ENCODE measurements at places on chromosomes 16 and 17.

GRCh38 chr16:49552313-49552928, 178.8 kb downstream of the C16orf78 start:
- no peak for DNase-seq

DNA sequence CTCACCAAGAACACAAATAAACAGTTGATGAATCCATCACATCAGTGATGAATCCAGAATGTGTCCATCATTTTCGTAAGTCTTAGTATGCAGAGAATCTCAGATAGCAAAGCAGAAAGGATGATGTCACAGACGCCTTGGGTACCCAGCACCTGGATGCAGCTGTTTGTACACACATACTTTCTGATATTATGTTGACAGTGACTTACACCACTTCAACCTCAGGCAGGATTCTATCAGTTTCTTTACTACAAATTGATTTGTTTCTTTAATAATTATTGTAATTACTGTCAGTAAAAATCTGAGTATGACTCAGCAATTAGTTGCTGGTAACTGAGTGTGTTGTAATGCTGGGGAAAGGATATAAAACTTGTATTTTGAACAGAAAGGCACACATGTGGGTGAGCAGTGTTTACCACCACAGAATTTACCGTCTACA, 159.8 kb downstream of the RPTOR start:
- no peak for DNase-seq

GRCh38 chr17:39002991-39003715, 36.0 kb upstream of the FBXO47 start:
- DNase-seq = no peak

DNA sequence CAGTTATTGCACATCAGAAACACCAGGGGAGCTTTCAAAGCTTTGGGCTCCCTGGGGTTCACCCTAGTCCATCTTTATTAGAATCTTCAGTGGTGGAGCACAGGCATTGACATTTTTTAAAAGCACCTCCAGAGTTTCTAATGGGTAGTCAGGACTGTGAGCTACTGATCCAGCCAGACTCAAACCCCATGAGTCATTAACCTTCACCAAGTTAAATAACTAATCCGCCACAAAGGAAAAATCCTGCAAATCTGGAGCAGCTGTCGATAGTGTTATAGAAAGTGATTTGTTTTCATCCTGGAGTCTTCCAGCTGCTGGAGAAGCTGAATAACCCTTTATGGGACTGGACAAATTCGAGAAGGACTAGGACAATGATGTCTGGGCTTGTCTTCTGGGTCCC, 93.2 kb upstream of the PIRT start:
- no peak for DNase-seq

- no peak for DNase-seq
Measured at GRCh38 chr17:67700725-67701119, 17.0 kb upstream of the NOL11 start.

DNA sequence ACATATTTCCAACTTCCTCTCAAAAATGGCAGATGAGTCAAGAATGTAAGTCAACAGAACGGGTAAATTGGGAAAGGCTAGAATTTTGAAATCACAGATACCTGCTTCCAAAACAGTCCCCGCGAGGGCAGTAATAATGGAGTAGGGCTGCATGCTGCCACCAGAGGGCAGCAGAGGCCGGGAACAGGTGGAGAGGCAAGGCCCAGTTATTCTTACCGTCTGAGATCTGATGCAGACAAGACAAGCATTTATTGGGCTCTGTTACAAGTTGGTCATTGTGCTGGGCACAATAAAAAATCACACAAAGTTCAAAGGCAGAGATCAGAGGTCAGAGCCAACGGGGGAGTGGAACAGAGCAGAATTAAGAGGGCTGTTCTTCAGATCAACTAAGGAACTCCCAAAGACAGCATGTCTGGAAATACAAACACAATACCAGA, 8.8 kb upstream of the MLKL start:
- DNase-seq = peak; percentile 38

DNA sequence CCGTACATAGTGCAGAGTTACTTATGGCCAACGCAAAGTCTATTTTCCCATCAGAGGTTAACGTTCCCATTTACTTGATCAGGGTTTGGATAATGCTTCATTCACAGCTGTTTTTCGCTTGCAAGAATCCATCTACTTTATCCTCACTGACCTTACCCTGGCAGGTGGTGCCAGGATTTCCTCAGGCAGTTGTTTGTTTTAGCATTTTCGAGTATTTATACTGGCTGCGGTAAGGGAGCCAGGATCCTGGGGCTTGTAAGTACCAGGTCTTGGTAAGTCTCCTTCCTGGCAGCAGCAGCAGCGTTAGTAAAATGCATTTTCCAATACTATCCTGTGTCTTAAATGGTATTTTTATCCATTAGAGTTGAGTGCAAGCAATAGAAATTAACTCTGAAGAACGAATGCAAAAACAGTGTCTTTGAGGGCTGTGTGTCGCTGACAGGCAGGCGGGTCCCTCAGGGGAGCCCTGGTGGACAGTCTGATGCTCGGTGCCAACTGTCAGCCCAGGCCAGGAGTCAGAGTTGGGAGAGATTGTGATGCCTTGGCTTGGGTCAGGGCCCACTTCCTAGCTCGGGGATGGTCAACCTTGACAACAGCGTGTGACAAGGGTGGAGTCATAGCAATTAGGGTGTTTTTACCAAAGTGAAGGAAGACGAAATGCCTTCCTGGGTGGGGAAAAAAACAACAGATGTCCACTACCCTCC, 92.4 kb upstream of the HSBP1 start:
- no peak for DNase-seq

- DNase-seq = no peak
Measured at GRCh38 chr16:9165681-9166080, 74.2 kb downstream of the HAPSTR1 start.

DNA sequence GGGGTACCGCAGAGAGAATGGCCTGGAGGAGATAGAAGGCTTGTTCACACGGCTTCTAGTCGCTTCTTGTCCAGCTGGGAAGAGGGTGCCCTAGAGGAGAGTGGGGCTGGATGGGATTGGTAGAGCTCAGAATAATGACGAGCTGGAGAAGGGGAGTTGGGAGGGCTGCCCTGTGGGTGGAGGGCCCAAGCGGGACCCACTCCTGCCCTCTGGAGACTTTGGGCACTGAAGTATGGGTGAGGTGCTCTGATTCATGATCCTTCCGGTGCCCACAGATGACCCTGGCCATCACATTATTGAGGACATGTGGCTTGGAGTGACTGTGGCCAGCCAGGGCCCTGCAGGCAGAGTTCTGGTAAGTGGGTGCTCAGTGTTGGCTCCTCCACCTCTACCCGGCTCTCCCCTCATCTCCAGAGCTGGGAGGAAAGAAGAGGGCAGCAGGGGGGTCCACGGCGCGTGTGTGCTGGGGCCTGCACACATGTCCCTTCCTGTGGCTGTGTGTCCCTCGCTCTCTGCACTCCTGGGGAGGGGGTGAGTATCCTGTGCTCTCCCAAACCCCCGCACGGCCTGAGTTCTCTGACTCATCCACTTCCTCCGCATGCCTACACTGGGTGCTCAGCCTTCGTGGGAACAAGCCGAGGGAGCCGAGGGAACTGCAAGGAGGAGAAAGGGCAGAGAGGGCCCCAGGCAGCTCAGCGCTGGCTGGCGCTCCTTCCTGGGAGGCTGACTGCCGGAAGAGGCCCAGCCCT, 8.5 kb downstream of the ITGA3 start:
- no peak for DNase-seq

DNA sequence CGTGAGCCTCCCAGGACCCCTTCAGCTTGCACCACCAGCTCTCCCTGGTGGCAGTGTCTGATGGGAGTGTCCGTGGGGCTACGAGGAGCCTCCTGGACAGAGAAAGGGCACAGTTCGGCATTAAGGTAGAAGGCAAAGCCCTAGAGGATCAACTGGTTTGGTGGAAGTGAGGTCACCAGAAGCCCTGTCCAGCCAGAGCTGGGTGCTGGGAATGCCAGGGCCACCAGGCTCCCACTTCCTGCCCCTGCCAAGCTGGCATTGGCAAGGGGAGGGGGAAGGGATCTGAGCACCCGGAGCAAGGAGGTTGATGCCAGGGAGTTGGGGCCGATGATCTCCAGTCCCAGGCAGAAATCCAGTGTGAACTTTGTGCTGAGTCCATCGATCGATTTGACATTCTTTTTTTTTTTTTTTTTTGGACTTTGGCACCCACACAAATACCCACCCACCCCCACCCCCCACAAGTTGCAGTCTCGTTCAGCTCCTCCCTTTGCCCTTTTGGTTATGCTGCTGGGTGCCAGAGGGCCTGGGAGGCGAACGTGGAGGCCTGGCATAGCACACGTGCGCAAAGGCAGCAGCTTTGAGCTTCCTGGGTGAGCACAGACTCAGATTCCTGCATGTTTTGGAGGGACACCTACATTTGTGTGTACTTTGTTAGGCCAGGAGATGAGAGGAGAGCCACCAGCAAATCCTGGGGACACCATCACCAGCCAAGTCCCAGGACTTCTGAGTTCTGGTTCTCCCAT, 2.1 kb downstream of the NHERF1 start:
- no peak for DNase-seq
